ENCODE measurements at places on chromosomes 2 and 18. TPM values are rescaled to one million over a fixed set of nuclear protein-coding genes. Genes with fewer than 3 reads are reported as not detected.

Gene CYP26B1
- total RNA-seq, result 51.6 TPM

- no peak for DNase-seq
Observed at GRCh38 chr2:73895473-73895872, 2.7 kb downstream of the ACTG2 start.

DNA sequence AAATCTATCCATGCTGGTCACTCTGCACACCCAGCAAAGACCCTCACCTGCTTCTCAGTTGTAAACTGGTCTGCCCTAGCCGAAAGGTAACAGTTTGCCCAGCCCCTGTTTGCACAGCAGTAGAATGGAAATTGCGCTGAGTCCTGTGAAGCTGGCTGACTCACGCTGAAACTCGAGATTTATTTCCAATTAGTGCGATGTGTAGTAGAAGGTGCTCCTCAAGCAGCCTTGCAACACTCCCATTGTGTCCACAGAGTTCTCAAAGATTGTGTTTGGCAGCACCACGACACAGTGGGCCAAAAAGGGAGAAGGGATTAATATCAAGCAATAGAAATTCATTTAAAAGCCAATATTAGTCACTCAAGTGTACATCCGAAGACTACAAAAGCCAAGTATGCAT, 21.7 kb upstream of the APCDD1 start:
- DNase-seq, result no peak

DNA sequence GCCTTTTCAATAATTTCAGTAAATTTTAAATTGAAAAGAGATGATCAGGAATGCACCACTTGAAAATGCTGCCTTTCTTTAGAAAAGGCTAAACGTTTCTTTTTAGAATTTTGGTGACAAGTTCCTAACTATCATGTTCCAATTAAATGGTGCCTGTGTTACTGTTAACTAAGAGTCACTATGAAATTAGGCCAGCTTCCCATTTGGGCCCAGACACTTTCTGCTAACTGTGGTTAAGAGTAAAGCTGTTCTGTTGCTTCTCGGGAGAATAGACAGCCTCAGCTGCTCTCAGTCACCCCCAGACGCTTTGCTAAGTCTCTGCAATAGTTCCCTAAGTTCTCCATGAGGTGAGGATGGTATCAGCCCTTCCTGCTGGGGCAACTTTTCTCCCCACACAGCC, 90.2 kb downstream of the NPAS2 start:
- no peak for DNase-seq

GRCh38 chr18:74316257-74317170, 875 bp downstream of the C18orf63 start:
- DNase-seq, result no peak

DNA sequence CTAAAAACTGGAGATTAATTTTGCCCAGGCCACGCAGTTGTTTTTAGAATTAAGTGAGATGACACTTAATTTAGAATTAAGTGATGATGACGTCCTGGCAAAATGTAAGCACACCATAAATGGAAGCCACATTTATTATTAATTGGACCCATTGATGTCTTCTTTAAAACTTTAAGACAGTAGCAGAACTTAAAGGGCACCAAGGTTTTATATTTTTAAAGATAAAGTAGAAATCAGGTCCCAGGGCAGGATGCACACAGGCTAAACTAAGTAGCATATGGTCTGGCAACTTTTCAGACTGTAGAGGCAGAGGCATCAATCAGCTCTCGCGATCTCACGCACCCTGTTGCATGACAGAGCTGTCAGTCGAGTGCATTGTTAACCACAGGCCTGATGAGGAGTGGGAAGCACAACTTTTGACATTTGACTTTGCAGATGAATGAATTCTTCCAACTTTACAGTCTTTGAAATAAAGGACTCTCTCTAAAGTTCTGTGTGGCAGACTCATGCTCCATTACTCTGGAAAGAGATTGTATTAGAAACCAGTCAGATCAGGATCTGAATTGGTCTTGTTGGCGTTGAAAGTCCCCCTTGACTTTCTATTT, 232.4 kb downstream of the CD226 start:
- DNase-seq, result no peak

GRCh38 chr18:40866968-40867367, 1088.1 kb upstream of the PIK3C3 start:
- DNase-seq, result no peak

- DNase-seq, result no peak
Observed at GRCh38 chr2:99156891-99157290, 2.1 kb downstream of the LIPT1 start.

DNA sequence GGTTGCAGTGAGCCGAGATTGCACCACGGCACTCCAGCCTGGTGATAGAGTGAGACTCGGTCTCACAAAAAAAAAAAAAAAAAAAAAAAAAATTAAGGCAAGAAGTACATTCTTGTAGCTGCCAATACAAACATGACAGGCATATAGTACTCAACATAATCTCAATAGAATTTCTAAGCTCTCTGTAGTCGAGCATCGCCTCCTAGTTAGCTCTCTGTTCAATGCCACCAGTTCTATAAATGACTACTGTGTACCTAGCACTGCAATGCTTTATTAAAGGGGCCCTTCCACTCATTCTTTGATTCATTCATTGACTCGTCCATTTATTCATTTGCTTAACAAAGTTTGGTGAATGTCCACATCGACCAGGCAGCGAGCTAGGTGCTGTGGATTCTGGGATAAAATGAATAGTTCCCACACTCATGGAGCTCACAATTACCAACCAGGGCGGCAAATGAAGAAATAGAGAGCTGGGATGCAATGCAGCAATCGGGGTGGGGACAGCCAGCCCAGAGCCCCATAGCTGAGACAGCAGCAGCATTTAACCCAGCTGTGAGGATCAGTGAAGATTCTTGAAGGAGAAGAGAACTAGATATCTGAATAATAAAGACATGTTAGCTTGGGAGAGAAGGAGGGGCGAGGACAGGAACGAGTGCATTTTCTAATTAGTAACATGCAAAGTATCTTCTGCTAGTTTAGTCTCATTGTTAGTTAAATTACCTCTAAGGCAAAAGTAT, 349.8 kb downstream of the LPIN1 start:
- no peak for DNase-seq

Data from lower leg skin (tissue), 4 donors.